ENCODE measurements at places on chromosomes 3 and 15. TPM values are rescaled to one million over a fixed set of nuclear protein-coding genes. Genes with fewer than 3 reads are reported as not detected.
A peak's percentile ranks its signal among the peaks of the same experiment; 100 is the strongest.

FETUB gene
- total RNA-seq: not detected

IL20RB gene
- 1.6 TPM for total RNA-seq

C3orf70 gene
- total RNA-seq: 1.3 TPM

REC114 gene
- not detected for total RNA-seq

MYRIP gene
- total RNA-seq: 2.3 TPM

DNA sequence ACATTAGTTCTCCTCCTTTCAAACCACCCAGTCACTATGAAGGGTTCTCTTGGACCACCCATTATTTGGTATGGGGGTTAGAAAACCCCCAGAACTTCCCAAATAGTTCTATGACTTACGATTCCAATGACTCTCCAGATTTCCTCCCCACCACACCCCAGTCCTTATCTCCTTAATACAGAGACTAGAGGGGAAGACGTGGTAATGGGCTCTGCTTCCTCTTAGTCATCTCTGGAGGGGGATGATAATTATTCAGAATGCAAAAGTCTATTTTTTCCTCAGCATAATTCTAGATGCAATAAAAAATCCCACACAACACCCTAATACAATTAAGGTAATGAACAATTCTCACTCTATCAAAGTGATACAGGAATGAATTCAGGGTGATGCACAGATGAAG is 48.9 kb upstream of the CFAP161 start:
- no peak for DNase-seq
- no peaks in the 10 kb centered on the region for H3K36me3 ChIP-seq
- H3K27ac ChIP-seq: no peak overlapping the region
- no peak overlapping the region for H3K4me3 ChIP-seq
- H3K4me1 ChIP-seq: no peaks in the 10 kb centered on the region
- no peaks in the 10 kb centered on the region for H3K27me3 ChIP-seq

DNA sequence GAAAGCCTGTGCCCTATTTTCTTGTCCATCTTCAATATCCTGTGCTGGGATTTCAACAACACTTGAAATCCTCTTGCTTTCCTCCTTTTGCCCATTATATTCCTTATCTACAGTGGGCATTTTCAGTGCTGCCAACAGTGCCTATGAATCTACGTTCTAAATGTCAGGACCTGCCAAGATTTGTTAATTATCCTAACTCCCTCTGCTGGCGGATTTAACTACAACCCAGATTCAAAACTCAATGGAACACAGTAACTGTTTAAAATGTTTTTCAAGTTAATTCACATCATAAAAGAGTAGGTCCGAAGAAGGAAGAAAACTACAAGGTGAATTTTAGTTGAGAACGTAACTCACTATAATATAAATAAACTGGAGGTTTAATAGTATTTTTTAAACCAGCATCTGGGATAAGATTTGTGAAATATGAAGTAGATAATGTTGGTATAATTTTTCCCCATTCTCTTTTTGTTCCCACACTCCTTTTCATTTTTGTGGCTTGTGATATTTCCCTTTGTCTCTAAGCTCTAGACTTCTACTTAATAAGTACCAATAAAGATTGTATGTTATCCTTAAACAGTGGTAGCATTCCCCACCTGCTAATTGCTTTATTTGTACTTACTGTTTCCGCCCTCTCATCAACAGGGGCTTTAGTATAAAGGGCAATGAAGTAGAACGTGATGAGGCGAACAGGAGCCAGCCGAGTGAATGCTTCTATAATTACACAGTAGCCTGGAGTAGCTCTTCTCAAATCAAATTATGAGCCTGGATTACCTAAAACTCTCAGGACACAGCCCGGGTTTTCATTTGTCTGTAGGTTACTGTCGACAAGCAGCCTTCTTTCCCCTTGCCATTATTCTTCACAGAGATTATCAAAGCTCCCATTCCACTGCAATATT is 302.5 kb upstream of the ATP11B start:
- no peaks in the 10 kb centered on the region for H3K36me3 ChIP-seq
- no peaks in the 10 kb centered on the region for H3K27me3 ChIP-seq
- H3K27ac ChIP-seq: no peak overlapping the region
- H3K4me3 ChIP-seq: no peak overlapping the region

DNA sequence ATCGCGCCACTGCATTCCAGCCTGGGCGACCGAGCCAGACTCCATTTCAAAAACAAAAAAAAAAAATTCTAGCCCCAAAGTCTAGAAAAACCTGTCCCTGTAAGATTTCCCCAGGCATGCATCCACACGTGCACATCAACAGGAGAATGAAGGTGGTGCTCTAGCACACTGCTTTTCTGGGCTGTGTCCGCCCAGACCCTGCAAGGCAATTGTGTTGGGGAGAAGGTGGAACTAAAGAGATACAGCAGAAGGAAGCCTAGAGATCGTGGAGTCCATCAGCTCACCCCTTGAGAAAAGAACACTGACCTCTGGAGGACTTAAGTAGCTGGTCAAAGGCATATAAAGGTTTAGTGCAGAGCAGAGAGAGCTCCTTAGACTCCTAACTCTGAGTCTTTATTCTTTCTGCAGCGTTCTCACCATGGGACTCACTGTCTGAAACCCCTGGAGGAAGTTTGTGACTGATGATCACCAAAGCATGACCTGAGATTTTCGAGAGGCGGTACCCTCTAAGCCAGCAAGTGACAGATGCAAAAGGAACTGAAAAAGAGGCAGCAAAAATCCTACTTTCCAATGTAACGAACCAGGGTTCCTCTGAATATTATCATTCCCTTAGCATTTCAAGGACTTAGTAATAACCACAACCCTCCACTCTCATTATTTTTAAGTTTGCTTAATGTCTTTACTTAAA is 179.8 kb downstream of the MEX3B start:
- H3K4me3 ChIP-seq: no peak overlapping the region
- no peaks in the 10 kb centered on the region for H3K27me3 ChIP-seq
- no peak for DNase-seq
- no peaks in the 10 kb centered on the region for H3K36me3 ChIP-seq

DNA sequence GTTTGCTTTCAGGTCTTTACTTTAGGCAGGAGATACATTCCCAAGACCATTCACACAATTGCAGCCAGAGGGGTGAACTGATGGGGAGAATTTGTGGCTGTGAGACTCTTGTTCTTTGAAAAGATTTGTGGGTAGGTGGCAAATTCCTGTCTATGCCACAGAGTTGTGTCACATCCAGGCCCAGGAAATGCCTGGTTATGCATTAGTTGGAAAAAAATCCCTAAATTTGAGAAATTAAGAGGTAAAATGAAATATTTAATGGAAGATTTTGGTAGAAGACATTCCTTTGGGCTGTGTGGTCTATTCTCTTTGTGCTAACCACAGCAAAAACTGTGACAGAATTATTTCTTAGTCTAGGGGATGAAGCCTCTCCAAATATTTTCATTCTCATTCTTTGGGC is 28.8 kb downstream of the SAMMSON start:
- no peaks in the 10 kb centered on the region for H3K27me3 ChIP-seq
- no peaks in the 10 kb centered on the region for H3K4me1 ChIP-seq
- DNase-seq: no peak
- H3K4me3 ChIP-seq: no peak overlapping the region
- no peak overlapping the region for H3K27ac ChIP-seq

DNA sequence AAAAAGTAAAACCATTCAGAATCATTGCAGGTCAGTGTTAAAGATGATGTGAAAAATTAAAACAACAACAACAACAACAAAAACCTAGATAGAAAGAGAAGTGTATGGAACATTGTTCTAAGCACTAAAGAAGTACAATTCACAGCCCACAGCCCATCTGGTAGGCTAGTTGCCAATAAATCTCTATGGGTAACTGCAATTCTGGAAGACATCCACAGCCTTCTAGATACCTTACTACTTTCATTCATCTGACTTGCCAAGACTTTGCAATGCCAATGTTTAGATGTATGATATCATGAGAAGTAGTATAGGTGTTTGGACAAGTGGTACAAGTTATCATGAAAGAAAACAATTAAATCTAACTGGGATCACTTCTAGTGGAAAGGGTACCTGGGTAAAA is 198.6 kb downstream of the VGLL3 start:
- no peaks in the 10 kb centered on the region for H3K4me1 ChIP-seq
- H3K36me3 ChIP-seq: no peaks in the 10 kb centered on the region
- H3K4me3 ChIP-seq: no peak overlapping the region
- DNase-seq: no peak
- H3K27ac ChIP-seq: no peak overlapping the region

- H3K36me3 ChIP-seq: no peaks in the 10 kb centered on the region
- no peak overlapping the region for H3K27ac ChIP-seq
- DNase-seq: no peak
- no peak overlapping the region for H3K4me3 ChIP-seq
- H3K27me3 ChIP-seq: no peaks in the 10 kb centered on the region
These were observed 21.4 kb upstream of the LEO1 start for GRCh38 chr15:51992953-51993352.

DNA sequence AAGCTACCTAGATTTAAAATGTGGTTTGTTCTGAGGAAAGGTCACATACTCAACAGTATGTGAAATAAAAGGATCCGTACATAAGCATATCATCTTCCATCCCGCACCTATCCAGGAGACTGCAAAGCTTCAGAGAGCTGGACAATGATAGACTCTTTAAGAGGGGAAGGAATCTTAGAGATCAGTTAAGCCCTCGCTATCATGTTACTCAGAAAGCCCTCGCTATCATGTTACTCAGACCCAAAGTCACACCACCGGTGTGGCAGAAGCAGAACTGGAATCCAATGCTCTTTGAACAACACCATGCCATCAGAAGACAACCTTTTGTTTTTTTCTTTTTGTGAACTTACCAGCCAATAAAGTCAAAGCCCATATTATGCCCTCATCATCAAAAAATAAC is 5.8 kb downstream of the ANO10 start:
- no peak for DNase-seq
- H3K4me3 ChIP-seq: no peak overlapping the region
- H3K27me3 ChIP-seq: no peaks in the 10 kb centered on the region
- no peaks in the 10 kb centered on the region for H3K36me3 ChIP-seq

DNA sequence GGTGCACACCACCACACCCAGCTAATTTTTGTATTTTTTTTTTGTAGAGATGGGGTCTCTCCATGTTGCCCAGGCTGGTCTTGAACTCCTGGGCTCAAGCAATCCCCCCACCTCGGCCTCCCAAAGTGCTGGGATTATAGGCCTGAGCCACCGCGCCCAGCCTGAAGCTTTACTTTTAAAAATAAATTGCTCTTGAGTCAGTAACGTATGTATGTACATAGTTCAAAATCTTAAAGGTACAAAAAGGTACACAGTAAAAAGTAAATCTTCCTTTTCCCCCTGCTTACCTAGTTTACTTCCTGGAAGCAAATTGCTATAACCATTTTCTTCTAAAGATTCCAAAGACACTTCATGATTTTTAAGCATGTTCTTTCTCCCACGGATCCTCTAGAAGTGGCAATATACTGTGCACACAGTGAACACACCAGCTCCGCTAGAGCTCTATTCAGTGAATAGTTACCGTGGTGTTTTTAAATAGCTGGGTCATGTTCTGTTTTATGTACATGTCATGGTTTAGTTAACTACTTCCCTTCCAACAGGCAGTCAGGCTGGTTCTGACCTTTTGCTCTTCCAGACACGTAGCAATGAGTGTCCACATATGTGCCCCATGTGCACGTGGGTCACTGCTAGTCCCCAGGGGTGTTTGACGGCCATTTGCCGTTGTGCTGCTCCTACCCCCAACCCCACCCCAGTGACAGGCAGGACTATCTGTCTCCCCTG is 82.1 kb downstream of the EEFSEC start:
- H3K27me3 ChIP-seq: no peaks in the 10 kb centered on the region
- no peak overlapping the region for H3K4me3 ChIP-seq

DNA sequence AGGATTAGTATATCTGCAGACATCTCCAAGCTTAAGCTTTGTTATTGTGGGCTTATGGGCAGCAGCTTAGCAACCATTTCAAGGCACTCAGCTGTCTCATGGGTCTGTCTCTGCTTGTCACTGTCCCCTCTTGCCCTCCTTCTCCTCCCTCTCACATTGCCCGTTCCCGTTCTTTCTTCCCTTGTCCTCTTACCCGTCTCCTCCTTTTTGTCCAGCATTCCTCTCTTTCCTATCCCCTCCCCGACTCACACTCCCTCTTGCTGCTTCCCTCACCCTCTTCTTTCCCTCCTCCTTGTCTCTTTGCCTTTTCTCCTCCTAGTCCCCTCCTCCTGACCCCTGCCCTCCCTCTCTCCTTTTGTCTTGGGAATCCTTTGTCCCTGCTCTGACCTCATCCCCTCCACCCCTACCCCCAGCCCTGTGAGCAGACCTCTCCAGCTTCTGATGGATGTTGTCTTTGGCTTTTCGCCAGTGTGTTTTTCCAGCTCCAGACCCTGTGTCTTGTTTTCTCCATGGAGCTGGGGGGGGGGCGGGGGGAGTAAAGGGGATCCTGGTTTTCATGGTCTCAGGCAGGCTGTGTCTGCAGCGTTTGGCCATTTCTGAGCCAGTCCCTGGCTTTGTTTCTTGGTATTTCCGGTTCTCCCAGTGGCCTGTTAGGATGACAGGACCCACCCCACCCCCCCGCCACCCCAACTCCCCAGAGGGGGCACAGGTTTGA is 47.9 kb upstream of the TRAK1 start:
- H3K4me3 ChIP-seq: no peak overlapping the region
- H3K36me3 ChIP-seq: no peaks in the 10 kb centered on the region
- peak overlapping the region; percentile 34 for H3K27ac ChIP-seq
- DNase-seq: no peak
- H3K27me3 ChIP-seq: no peaks in the 10 kb centered on the region

DNA sequence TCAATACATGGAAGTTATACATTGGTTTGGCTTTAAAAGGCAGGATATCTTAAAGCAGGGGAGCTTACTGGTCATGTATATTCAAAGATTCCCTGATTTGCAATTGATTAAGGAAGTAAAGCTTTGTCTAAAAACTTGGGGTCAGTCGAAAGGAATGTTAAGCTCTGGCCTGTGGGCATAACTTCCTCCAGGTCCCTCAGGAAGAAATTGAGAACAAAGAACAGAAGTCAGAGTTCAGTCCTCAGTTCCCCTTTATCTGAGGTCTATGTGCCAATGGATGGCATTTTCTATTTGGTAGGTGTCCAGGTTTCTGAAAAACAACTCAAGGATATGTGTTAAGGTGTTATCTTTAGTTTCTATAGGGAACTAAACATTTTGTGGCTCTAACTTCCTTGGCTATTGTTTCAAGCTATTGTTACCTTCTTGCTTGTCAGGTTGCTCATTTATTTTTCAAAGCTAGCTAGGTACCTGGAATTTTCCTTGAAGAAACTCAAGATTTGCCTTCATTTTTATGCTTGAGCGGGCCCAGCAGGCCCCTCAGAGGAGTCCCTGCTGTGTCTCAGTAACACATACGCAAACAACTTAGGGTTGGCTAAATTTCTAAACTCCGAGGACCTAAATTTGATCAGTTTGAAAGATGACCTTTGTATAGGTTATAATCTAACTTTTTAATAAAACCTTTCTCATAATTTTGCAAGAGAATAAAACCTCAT is 135.0 kb upstream of the UBE2E2 start:
- H3K36me3 ChIP-seq: no peaks in the 10 kb centered on the region
- DNase-seq: no peak
- H3K27me3 ChIP-seq: no peaks in the 10 kb centered on the region
- H3K27ac ChIP-seq: no peak overlapping the region
- H3K4me1 ChIP-seq: no peaks in the 10 kb centered on the region
- H3K4me3 ChIP-seq: no peak overlapping the region

Data from breast epithelium (tissue), 4 donors.